ENCODE measurements at places on chromosomes 12 and 14.
A peak's percentile ranks its signal among the peaks of the same experiment; 100 is the strongest.

- DNase-seq, result no peak
Measured at GRCh38 chr12:21771311-21771710, 3.2 kb downstream of the KCNJ8 start.

GRCh38 chr12:68641138-68641537 is 30.4 kb downstream of the RAP1B start:
- no peak for DNase-seq

GRCh38 chr12:66699738-66700482 is 21.0 kb upstream of the GRIP1 start:
- DNase-seq, result no peak

GRCh38 chr12:119486599-119487154 is 106.9 kb upstream of the TMEM233 start:
- DNase-seq, result no peak

DNA sequence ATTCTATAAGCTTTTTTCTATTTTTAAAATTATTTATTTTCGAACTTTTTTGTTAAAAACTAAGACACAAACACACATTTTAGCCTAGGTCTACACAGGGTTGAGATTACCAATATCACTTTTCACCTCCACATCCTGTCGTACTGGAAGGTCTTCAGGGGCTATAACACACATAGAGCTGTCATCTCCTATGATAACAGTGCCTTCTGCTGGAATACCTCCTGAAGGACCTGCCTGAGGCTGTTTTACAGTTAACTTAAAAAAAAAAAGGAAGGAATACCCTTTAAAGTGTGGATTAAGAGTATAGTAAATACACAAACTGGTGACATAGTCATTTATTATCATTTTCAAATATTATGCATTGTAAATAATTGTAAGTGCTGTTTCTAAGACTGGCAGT is 43.0 kb downstream of the RASSF8 start:
- DNase-seq, result no peak

DNA sequence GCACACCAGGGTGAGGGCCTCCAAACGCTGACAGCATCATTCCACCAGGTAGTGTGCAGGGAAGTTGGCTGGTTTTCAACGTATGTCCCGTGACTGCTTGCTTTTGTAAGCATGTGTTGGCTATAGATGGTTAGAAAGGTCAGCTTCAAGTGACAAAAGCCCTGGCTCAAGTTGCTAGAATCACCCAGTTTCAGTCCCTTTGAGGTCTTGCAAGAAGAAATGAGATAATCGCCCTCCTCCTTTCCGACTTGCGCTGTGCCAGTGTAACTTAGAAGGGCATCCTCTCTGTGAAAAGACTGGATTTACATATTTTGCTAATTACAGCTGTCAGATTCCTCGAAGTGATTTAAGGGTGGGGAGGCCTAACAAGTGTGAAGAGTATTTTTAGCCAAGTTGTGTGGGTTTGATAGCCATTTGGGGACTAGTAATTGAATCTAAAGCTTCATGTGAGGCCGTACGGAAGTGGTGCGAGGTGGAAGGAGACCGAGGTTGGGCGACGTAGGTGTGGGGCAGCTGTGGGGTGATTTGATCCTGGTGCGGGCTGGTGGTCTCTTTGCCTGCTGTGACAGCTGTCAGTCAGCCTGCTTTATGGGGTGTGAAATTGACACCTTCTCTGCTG is 94.7 kb downstream of the CHST11 start:
- DNase-seq, result no peak

DNA sequence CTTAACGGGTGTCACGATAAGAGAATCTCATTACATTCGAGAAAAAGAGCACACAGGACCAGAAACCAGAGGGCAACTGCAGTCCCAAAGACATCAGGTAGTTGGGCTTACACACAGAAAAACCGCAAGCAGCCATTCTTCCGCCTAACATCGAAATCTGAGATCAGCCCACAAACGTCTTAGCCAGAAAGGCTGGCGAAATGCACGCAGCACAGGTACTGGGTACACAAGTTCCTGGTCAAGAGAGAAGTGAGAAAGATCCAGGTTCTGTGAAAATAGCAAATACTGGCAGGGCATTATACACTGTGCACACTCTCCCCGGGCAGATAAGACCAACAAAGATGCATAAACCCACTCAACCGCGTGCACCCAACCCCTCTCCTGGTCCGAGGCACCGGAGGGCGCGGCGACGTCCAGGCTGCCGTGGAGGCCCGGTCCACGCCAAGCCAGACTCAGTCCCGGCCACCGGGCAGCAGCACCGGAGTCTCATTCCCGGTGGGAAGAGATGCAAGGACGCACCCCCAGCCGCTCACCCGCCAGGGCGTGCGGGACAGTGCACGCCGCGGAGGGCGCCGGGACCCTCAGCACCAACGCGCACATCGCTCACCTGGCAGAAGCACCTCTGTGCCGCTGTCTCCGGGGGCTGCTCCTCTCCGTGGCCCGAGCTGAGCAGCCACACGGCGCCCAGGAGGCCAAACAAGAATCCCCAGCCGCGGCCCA is 437 bp downstream of the ERO1A start:
- peak; percentile 7 for DNase-seq

DNA sequence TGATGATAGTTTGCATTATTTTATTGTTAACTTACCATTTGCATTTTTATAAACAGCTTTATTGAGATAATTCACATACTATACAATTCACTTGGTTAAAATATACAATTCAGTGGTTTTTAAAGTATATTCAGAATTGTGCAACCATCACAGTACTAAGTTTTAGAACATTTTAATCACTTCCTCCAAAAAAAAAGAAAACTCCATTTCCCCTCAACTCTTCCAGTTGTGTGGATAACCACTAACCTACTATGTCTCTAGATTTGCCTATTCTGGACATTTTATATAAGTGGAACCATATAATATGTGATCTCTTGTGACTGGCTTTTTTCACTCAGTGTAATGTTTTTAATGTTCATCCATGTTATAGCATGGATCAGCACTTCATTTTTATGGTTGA is 41.3 kb downstream of the WNK1 start:
- DNase-seq, result no peak

DNA sequence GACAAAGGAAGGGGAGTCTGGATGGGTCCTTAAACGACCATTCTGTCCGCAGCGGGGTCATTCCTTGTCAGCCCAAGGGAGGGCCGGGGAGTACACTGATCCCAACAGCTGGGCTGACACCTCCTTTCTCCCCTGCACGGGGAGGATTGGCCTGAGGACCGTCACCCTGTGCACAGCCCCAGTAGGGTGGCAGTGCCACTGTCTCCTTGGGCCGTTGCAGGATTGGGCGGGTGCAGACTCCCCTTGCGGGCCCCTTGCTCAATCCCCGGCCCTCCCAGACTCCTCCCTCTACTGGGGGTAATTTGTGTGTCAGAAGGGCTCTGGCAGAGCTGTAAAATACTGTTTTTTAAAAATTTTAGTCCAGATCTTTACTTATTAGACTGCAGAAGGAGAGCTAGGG is 12.6 kb upstream of the AMN start:
- no peak for DNase-seq

DNA sequence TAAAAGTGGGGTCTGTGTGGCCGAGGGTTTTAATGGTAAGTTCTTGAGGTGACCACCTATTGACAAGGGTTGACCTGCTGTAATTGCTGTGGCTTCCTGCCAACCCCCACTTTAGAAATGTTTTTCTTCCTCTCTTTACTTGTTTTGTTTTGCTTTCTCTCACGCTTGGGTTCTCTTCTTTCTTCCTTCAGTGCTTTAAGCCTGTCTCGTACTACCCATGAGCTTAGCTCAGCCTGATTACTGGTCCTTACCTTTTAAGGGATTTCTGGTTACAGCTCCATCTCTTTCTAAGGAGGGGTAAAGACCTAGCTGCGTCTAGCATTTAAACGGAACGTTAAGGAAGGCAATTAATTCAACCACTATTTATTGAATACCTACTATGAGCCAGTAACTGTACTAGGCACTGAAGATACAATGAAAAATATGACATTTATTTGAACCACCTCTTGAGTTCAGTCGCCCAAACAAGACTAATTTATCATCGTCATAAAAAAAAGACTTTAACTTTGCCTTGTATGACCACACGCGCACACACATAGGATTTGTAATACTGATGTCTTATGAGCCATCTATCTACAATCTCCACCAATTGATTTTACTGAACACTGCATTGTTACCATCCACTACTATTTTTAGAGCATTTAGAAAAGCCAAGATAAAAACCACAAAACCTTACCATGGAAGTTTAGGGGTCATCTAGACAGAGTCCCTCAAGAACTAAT is 888 bp upstream of the PPP1R12A start:
- no peak for DNase-seq

- DNase-seq, result no peak
Measured at GRCh38 chr12:122021193-122021821, 377 bp upstream of the BCL7A start.

GRCh38 chr12:3563966-3564365 is 73.0 kb downstream of the PRMT8 start:
- DNase-seq, result no peak

DNA sequence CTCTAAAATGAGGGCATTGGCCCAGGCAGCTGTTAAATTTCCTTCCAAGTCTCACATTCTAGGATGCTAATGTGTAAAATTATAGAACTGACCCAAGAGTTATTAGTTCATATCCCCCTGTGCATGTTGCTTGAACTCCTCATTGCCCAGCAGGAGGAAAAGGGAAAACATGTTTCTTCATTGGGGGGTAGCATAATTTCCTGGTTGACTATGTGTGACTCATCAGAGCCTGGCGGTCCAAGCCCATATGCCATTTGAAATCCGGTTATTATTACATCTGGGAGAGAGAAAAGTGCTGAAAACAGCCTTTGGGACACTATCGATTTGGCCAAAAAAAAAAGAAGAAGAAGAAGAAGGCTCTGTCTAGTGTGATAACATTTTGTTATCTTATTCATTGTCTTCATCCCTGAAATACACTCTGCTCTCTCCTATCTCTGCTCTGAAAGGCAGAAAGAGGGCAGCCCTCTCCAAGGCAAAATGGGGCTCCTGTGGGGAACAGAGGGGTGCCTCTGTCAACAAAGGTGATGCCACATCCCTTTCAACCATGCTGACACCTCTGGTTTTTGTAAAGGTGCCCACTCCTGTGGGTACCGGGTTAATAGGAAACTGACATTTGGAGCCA is 114.2 kb downstream of the DAD1 start:
- DNase-seq, result no peak

DNA sequence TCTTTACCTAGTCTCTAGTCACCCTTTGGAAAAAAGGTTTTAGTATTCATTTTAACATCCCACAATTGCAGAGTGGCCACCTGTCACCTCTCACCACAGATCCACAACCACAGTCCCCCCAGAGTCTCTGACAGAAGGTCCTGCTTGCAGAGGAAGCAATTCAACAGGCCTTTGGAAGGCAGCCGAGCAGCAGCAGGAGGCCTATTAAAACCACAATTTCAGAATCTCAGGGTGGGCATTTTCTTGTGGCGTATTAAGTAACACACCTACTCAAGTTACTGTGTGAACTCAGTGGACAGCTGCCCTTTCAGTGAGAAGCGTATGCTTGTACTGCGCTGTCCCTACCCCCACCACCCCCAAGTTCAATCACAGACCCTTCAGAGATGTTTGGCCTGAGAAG is 234.0 kb upstream of the HMGA2 start:
- DNase-seq, result no peak

DNA sequence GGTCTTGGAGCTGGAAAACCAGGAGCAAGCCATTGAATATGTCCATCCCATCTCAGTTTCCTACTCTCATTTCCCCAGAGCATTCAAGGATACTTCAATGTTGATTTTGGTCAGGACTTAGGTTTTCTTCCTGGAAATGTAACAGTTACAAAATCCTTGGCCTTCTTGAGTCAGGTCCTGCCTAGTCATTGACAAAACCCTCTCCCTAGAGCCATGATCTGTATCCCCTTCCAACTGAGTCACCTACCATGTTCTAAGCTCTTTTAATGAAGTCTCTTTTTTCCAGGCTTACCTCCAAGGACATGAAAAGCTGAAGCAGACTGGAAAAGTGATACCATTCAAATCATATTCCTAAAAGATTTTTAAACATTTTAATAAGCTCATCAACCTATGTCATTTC is 549.2 kb downstream of the GALC start:
- no peak for DNase-seq

DNA sequence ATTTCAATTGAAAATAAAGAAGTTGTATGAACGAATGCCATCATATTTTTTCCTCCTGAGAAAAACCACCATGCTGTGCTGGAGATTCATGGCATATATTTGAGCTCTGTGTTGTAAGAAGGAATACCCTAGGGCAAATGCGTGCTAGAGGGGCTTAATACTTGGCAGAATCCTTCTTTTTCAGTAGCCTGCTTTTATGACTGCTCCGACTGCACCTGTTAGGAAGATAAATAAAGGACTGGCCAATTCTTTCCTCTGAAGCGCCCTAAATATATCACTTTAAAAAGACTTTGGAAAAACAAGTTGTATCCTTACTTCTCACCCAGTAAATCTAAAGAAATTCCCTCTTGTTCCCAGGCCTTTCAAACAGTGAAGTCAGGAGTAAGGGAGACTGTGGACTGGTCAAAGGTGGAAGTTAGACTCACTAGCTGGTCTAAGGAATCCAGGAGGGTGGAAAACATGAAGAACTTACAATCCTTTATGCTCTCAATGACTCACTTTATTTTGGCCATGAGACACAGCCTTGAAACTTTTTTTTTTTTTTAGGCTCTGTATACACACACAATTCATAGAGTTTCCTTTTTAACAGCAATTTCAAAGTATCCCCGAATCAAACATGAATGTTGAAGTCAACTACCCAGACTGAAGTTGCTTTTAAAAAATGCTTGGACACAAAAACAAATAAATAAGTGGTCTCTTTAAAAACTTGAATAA is 5.2 kb downstream of the MYBPC1 start:
- no peak for DNase-seq

GRCh38 chr12:90124289-90124688 is 415.7 kb upstream of the ATP2B1 start:
- DNase-seq, result no peak

DNA sequence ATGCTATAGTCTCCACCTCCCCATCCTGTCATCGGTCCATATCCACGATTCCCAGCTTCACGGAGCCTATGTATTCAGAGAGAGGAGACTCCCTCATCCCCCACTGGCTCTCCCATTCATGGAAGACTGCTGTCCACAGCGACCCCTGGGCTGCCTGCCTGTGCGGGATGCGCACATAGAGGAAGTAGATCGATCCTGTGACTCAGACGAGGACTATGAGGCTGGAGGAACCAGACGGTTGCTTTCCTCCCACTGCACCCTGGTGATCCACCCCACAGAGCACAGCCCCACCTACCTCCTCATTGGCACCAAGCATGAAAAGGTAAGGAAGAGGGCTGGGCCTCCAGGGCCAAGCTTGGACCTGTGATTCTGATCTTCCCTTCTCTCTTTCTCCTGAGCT is 24.4 kb downstream of the PIGH start:
- DNase-seq, result no peak

DNA sequence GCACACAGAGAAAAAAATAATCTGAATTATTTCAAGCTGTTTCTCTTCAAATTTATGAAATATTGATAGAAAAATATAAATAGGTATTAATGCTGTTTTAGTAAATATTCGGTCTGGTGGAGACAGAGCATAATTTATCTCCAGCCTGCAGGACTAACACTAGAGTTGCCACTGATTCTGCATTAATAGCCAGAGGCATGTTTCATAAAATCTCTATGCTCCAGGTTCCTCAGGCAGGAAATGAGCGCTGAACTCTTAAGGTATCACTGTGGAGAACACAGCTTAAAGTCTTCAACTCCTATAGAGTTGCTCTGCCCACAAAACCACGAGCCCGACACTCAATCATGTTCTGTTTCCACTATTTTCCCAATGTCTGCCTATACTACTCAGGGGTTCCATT is 470.0 kb upstream of the TMPO start:
- no peak for DNase-seq
